Activated CD8-positive, alpha-beta T cell treated with anti-CD3 and anti-CD28 coated beads, Interleukin-2, amount 10 ng/mL, durations not matched to agents 7 days and 5 days (primary cell): ENCODE measurements at places on chromosomes 7 and 10. TPM values are rescaled to one million over a fixed set of nuclear protein-coding genes. Genes with fewer than 3 reads are reported as not detected.

Gene ELAPOR2
- total RNA-seq = 2.3 TPM

GRCh38 chr7:92797693-92798092 lies 38.7 kb downstream of the CDK6 start:
- no peak overlapping the region for H3K4me3 ChIP-seq
- peaks cover 30% of the 10 kb centered on the region for H3K4me1 ChIP-seq
- DNase-seq = no peak

Gene FXYD4
- not detected for total RNA-seq

Gene GRK5
- 17.6 TPM for total RNA-seq

DNA sequence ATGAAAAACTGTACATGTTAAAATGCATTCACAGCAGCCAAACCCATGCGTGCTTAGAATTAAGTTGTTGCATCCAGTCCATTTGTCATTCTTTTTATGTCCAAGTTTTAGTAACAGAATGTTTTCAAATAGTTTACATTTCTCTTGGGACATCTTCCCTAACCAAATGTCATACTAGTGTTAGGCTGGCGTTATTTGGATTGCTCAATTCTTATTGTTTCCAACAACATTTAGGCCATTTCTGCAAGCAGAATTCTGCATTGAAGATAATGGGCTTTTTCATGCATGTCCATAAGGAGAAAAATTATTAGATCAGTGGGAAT lies 203.0 kb downstream of the HIBADH start:
- no peak overlapping the region for H3K4me3 ChIP-seq
- H3K36me3 ChIP-seq = no peaks in the 10 kb centered on the region
- H3K4me1 ChIP-seq = no peaks in the 10 kb centered on the region
- no peak overlapping the region for H3K27ac ChIP-seq

DNA sequence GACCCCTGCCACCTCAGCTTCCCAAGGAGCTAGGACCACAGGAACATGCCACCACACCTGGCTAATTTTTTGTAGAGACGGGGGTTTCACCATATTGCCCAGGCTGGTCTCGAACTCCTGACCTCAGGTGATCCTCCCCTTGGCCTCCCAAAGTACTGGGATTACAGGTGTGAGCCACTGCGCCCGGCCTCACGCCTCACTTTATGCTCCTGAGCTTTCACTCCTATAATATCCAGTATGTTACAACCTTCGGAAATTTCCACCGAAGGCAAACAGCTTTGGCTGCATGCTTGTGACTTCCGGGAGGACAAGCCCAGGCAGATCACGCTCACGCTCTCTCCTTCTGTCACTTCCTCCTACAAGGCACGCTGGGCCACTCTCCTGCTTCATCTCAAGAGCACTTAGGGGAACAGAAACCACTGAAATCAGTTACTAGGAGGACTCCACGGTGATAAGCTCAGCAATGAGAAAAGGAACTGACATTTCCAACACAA lies 4.4 kb upstream of the MAD1L1 start:
- peaks cover 31% of the 10 kb centered on the region for H3K4me1 ChIP-seq
- H3K4me3 ChIP-seq = no peak overlapping the region
- H3K27ac ChIP-seq = peak overlapping the region; percentile 15
- peaks cover 47% of the 10 kb centered on the region for H3K36me3 ChIP-seq
- DNase-seq = no peak
- H3K27me3 ChIP-seq = no peaks in the 10 kb centered on the region

DNA sequence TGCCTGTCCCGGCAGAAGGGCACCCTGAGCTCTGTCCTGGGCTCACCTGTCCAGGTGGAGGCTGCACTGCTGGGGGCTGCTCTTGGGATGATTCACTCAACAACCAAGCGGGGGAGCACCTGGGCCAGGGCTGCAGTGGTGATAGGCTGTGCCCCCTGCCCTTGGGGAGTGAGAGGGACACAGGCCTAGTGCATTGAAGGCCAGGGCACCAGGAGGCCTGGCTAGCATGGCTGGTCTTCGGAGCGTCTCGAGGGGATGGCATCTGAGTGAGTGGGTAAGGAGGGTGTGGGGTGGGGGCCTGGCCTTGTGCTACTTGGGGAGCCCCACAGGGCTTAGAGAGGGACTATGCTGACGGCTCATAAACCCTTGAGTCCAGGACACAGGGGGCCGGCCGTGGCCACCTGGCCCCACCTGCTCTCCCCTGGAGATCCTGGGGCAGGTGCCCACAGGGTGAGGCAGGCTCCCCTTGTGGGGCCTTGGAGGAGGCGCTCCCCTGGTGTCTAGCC lies 3.1 kb downstream of the PWWP2B start:
- peaks cover 5% of the 10 kb centered on the region for H3K36me3 ChIP-seq
- H3K4me3 ChIP-seq = no peak overlapping the region
- H3K27ac ChIP-seq = no peak overlapping the region
- H3K27me3 ChIP-seq = no peaks in the 10 kb centered on the region

DNA sequence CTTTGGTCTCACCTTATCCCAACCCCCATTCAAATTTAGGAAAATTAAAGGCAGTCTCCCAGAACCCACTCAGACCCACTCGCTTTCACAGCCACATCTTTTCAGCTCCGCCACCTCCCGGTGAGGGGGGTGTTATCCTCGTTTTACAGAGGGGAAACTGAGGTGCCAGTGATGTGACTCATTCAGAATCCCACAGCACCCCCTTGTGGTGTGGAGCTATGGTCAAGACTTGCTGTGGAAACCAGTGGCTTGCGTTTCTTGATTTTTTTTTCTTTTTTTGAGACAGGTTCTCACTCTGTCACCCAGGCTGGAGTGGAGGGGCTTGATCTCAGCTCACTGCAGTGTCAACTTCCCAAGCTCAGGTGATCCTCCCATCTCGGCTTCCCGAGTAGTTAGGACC lies 27.6 kb downstream of the SLC35G1 start:
- no peaks in the 10 kb centered on the region for H3K27me3 ChIP-seq
- peak; percentile 38 for DNase-seq
- no peaks in the 10 kb centered on the region for H3K36me3 ChIP-seq

- DNase-seq = no peak
- H3K36me3 ChIP-seq = no peaks in the 10 kb centered on the region
- no peak overlapping the region for H3K27ac ChIP-seq
- H3K27me3 ChIP-seq = peaks cover 14% of the 10 kb centered on the region
- H3K4me3 ChIP-seq = no peak overlapping the region
Measured at GRCh38 chr7:26460351-26461085, 168.9 kb downstream of the SNX10 start.

DNA sequence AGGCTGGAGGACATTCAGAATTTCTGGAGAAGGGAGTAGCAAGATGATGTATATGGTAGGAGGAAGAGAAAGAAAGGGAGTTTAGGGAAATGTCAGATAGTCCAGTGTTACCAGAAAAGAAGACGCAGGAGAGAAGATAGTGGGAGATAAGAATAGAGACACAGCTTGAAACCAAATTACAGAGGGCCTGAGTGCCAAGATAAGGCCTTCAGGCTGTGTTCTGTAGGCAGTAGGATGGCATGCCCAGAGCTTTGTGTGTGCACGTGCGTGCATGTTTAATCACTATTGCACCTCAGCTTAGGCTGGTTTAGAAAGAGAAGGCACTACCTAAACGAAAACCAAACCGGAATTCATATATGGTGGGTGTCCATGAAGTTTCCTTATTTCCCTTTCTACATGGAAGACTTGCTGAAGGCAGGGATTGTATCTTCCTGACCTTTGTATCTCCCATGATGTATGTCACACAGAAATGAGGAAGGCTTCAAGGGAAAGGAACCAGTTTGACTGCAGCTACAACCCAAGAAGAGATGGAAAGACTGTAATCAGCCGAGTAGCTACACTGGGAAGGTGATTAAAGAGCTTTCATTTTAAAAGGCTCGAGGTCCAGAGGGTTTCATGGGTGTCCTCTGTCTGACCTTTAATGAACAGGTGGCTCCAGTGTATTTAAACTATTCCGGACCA lies 35.8 kb upstream of the BHLHA15 start:
- H3K36me3 ChIP-seq = no peaks in the 10 kb centered on the region
- H3K27me3 ChIP-seq = no peaks in the 10 kb centered on the region
- DNase-seq = no peak
- H3K27ac ChIP-seq = no peak overlapping the region
- H3K4me1 ChIP-seq = no peaks in the 10 kb centered on the region
- H3K4me3 ChIP-seq = no peak overlapping the region

GRCh38 chr7:149431486-149432120 lies 29.3 kb downstream of the ZNF777 start:
- no peaks in the 10 kb centered on the region for H3K27me3 ChIP-seq
- peaks cover 61% of the 10 kb centered on the region for H3K36me3 ChIP-seq
- H3K27ac ChIP-seq = no peak overlapping the region

DNA sequence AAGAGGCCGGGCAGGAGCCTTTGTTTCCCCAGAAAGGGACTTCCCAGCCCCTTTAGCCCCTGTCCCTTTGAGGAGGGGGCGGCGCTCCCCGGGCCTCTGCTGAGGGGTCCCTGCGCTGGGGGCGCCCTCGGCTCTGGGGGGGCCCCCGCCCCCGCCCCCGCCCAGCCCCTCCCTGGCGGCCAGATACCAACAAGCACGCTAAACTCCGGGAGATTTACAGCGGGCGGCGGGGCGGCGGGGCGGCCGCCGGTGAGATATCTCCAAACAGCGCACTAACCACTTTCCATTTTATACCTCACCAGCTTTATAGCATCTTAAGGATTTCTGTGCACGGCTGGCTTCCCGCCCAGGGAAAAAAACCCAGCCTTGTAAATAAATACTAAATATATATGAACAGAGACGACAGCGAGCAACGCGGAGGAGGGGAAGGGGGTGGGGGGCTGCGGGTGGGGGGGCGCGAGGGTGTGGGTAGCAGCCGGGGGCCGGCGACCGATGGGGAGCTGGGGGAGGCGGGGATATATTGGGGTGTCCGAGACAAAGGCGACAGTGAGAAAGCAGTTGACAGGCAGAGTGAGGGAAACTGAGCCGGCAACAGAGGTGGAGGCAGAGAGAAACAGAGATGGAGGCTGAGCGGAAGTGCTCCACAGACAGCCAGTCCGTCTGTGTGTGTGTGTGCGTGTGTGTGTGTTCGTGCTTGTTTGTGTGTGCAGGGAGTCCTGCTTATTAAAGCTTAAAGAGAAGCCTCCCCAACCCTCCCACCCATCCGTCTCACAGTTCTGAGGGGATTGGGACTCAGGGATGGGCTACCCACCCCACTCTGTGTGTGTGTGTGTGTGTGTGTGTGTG lies 85.8 kb downstream of the HIF1AN start:
- no peaks in the 10 kb centered on the region for H3K36me3 ChIP-seq
- peak overlapping the region; percentile 26 for H3K4me3 ChIP-seq
- H3K27ac ChIP-seq = no peak overlapping the region
- H3K27me3 ChIP-seq = peaks cover 58% of the 10 kb centered on the region
- peak; percentile 59 for DNase-seq

Gene RBP3
- not detected for total RNA-seq

Gene TMEM273
- total RNA-seq = 24.4 TPM

- no peaks in the 10 kb centered on the region for H3K36me3 ChIP-seq
- DNase-seq = no peak
- no peak overlapping the region for H3K4me3 ChIP-seq
- H3K27me3 ChIP-seq = no peaks in the 10 kb centered on the region
- no peaks in the 10 kb centered on the region for H3K4me1 ChIP-seq
- no peak overlapping the region for H3K27ac ChIP-seq
Measured at GRCh38 chr10:15426558-15426957, 55.5 kb upstream of the FAM171A1 start.

Gene FEZF1
- total RNA-seq = not detected

Gene TMEM225B
- total RNA-seq = 1.4 TPM

DNA sequence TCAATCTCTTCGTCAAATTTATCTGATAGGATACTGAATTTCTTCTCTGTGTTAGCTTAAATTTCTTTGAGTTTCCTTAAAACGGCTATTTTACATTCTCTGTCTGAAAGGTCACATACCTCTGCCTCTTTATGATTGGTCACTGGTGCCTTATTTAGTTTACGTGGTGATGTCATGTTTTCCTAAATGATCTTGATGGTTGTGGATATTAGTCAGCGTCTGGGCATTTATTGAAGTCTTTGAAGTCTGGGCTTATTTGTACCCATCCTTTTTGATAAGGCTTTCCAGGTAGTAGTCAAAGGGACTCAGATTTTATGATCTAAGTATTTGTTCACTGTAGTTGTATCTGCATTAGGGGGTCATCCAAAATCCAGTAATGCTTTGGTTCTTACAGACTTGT lies 1407.5 kb upstream of the LRRTM3 start:
- H3K27me3 ChIP-seq = no peaks in the 10 kb centered on the region
- no peak overlapping the region for H3K4me3 ChIP-seq
- H3K4me1 ChIP-seq = no peaks in the 10 kb centered on the region
- no peak overlapping the region for H3K27ac ChIP-seq

GRCh38 chr7:122975341-122975740 lies 20.2 kb downstream of the TAS2R16 start:
- H3K27me3 ChIP-seq = no peaks in the 10 kb centered on the region
- no peak for DNase-seq
- H3K36me3 ChIP-seq = no peaks in the 10 kb centered on the region
- no peak overlapping the region for H3K4me3 ChIP-seq
- H3K4me1 ChIP-seq = no peaks in the 10 kb centered on the region

Gene LRGUK
- total RNA-seq = 0.13 TPM

GRCh38 chr10:84294766-84295447 lies 33.5 kb upstream of the CCSER2 start:
- H3K27ac ChIP-seq = no peak overlapping the region
- H3K27me3 ChIP-seq = peaks cover 21% of the 10 kb centered on the region
- no peaks in the 10 kb centered on the region for H3K36me3 ChIP-seq

Gene EVX1
- total RNA-seq = not detected

- H3K27ac ChIP-seq = no peak overlapping the region
- no peak overlapping the region for H3K4me3 ChIP-seq
- H3K4me1 ChIP-seq = peaks cover 14% of the 10 kb centered on the region
- peaks cover 5% of the 10 kb centered on the region for H3K27me3 ChIP-seq
Measured at GRCh38 chr10:42991442-42992098, 85.3 kb upstream of the RET start.

DNA sequence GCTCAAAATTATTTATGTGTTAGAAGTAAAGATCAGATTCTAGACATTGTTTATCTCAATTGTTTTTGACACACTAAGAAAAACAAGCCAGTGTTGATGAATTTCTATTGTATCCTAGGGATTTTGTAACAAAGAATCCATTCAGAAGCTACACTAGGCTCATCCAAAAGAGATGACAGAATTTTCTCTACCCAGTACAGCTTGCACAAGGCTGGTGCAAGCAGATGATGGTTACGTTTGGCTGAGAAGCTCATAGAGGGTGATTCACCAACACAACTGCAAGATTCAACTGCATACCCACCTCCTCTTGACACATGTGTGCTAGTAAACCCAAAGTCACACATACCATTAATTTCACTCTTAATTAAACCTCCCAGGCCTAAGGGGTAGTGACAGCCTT lies 20.8 kb downstream of the GRM3 start:
- no peak overlapping the region for H3K4me3 ChIP-seq
- DNase-seq = no peak
- no peaks in the 10 kb centered on the region for H3K4me1 ChIP-seq
- H3K27me3 ChIP-seq = no peaks in the 10 kb centered on the region

Gene PRSS37
- not detected for total RNA-seq

Gene VPS37D
- total RNA-seq = 0.26 TPM

DNA sequence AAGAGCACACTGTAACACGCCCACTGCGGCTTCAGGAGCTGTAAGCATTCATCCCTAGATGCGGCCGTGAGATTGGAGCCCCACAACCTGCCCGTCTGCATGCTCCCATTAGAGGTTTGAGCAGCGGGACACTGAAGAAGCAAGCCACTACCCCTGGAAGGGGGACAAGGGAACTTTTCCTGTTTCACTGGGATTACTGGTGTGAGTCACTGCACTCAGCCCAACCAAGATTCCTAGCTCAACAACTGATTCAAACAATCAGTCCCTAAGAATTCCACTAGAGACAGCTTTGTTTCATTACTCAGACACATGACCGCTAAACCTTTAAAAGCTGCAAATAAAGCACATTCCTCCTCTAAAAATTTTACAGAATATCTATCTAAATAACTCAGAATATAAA lies 69.8 kb downstream of the ORC5 start:
- H3K27me3 ChIP-seq = no peaks in the 10 kb centered on the region
- no peak for DNase-seq
- H3K27ac ChIP-seq = no peak overlapping the region
- H3K36me3 ChIP-seq = peaks cover 12% of the 10 kb centered on the region
